Right renal pelvis (tissue), 4 donors: ENCODE measurements at places on chromosomes 4 and X. TPM values are rescaled to one million over a fixed set of nuclear protein-coding genes. Genes with fewer than 3 reads are reported as not detected.

The TEX13C gene
- 0.01 TPM for polyA plus RNA-seq

The THAP6 gene
- 22.4 TPM for polyA plus RNA-seq

- DNase-seq: no peak
Measured at GRCh38 chr4:178255172-178255571, 812.9 kb upstream of the AGA start.

DNA sequence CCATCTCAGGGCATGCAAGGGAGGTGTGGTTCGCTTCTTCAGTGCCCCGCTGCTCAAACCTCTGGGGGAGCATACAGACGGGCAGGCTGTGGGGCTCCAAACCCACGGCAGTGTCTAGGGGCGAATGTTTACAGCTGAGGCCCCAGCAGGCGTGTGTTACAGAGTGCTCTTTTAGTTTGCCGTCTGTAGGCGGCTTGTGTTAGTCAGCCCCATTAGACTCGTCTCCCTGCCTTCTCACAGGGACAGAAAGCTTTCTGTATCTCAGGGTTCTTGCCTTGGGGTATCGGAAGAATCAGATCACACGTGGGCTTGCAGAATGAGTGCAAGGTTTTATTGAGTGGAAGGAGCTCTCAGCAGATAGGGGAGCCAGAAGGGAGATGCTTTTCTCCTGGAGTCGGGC is 10.6 kb downstream of the RS1 start:
- no peak for DNase-seq

DNA sequence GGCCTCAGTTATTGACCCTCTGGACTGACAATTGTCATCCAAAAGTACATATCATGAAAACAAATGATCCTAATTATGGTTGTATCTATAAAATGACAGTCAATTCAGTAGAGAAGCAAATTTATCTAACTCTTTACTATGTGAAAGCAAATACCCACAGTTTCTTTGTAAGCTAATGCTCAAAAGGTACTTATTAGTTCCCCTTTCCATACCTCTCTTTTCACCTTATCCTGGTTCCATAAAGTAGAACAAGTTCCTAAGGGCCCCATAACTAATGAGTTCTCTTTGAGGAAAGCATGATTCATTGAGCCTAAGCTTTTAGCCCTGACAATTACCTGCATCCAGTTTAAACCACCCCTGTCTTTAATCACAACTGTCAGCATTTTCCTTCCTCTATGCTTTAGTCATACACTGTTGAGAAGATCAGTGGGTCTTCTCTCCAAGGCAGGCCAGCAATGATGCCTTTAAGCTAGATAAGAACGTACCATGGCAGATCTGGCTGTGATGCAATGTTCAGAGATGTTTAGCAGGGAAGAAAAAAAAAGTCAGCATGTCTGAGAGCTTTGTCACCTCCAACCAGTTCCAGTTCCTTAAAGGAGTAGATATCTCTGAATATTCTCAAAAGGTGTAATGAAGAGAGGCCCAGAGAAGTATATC is 179.7 kb upstream of the RASGEF1B start:
- DNase-seq: no peak

GRCh38 chrX:107659768-107660167 is 31.5 kb downstream of the PRPS1 start:
- DNase-seq: no peak

DNA sequence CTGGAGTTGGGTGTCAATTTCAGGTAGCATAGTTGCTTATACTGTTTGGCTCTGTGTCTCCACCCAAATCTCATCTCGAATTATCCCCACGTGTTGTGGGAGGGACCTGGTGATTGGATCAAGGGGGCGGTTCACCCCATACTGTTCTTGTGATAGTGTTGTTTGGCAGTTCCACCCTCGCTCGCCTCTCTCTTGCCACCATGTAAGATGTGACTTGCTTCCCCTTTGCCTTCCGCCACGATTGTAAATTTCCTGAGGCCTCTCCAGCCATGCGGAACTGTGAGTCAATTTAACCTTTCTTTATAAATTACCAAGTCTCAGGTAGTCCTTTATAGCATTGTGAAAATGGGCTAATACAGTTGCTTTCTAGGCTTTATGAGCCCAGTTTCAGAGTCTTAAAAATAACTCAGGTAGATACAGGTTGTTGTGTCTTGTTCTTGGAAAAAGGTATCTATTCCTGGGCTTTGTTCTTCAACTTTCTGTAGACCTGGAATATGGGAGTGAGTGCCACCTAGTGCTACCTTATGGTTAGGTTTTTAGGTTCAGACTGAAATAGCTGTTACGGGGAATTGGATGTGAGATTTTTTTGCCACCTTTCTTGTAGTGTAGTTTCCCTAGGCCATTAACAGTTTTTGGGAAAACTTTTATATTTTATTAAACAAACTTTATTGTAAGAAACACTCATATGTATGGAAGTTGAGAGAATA is 15.6 kb downstream of the PGK1 start:
- no peak for DNase-seq

DNA sequence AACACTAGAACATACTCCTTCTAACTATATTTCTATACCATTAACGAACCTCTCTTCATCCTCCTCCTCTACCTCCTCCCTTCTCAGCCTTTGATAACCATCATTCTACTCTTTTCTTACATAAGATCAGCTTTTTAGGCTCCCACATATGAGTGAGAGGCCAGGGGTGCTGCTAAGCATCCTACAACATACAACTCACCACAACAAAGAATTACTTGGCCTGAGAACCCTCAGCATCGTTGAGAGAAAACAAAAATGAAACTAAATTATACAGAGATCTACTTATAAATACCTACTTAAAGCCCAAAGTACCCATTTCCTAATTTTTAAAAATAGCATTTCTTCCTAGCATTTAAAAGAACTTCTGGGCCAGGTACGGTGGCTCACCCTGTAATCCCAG is 77.7 kb downstream of the CC2D2A start:
- DNase-seq: no peak
